ENCODE measurements at places on chromosomes 11 and 22. TPM values are rescaled to one million over a fixed set of nuclear protein-coding genes. Genes with fewer than 3 reads are reported as not detected.

- DNase-seq, result no peak
Measured at GRCh38 chr22:20089977-20090729, 10.1 kb downstream of the DGCR8 start.

MPPED2 gene
- total RNA-seq, result not detected

DNA sequence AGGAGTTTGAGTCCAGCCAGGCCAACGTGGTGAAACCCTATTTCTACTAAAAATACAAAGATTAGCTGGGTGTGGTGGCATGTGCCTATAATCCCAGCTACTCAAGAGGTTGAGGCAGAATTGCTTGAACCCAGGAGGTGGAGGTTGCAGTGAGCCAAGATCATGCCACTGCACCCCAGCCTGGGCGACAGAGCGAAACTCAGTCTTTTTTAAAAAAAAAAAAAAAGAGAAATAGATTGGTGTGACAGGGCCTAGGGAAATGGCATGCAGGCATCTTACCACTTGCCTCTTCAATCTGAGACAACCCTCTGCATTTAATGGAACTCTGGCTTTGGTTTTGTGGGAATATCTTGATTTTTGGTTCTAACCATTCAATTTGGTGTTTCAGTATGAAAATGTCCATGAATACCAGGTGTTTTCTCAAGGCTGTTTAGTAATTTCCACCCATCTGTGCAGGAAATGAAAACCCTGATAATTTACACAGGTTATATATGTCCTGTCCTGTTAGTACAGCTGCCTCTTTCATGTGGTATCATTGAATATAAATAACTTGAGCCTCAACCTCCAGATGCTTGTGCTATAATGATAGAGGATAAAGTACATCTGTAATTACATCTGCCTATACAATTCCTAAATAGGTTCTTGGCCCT is 8.4 kb downstream of the XBP1 start:
- no peak for DNase-seq

- DNase-seq, result no peak
Measured at GRCh38 chr11:69394869-69395246, 86.6 kb upstream of the LINC01488 start.

KCTD17 gene
- 29.0 TPM for total RNA-seq

DNA sequence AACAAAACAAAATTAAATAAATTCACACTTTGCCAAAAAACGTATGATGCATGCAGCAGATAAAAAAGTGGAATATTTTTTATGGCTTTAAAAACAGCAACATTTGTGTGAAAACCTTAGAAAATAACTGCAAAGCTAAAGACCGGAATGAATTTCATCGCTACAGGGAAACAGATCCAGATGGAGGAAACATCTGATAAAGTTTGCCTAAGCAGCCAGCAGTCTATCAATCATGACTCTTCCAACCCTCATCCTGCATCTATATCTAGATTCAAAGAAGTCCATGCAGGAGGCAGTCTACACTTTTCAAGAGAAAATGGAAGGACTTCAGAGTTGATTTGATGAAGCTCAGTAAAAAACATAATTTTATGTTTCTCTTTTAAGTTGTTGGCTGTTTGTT is 126.8 kb downstream of the SWAP70 start:
- DNase-seq, result no peak

RASD2 gene
- 0.10 TPM for total RNA-seq

- DNase-seq, result no peak
Measured at GRCh38 chr22:27393371-27393770, 408.2 kb downstream of the MN1 start.

- no peak for DNase-seq
Measured at GRCh38 chr11:34773826-34774225, 142.4 kb downstream of the APIP start.

GRCh38 chr11:20770414-20770946 is 101.1 kb downstream of the NELL1 start:
- DNase-seq, result no peak

DNA sequence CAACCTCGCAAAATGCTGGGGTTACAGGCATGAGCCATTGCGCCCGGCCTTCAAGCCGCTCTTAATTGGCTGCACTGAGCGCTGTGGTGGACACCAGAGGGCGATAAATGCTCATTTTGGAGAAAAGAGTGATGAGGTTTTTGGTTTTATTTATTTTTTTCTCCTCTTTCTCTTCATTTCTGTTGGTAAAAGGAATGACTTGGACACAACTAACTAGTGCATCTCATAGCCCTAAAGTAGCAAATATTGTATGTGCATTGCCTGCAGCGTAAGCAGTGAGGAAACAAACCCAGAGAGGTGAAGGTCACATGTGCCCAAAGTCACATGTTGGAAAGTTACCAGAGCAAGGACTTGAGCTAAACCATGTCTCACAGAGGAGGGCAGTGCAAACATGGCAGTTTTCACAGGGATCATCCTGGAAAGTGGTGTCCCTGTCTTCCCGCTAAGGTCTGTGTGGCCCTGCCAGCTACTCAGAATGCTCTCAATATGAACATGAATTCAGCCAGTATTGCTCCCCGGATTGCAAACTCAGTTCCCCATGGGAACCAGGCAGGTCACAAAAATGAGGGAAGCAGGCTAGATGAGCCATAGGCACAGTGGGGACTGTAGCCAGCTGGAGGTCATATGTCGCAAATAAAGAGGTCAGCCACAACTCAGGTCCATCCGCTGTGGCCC is 8.6 kb upstream of the CD82 start:
- DNase-seq, result peak; percentile 58

DNA sequence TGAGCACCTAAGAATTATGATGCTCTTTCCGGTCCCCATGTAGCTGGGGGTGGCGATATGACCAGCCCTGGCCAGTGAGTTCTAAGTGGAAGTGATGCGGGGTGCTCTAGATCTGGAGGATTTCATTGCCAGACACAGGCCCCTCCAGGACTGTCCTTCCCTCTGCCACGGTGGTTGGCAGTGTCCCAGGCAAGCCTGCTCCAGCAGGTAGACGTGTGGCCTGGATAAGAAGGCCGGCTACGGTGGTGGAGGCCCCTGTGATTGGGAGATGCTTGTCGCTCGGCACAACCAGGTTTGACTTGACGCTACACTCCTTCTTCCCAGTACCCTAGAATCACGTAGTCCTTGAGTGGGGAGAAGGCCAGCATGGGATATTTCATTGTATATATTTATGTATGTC is 9.1 kb upstream of the ARHGAP8 start:
- DNase-seq, result no peak

NPAS4 gene
- not detected for total RNA-seq

- DNase-seq, result no peak
Measured at GRCh38 chr22:45195616-45196015, 31.9 kb downstream of the NUP50 start.

GRCh38 chr11:95586155-95586554 is 203.4 kb downstream of the FAM76B start:
- no peak for DNase-seq

VPREB1 gene
- total RNA-seq, result not detected

FXYD2 gene
- 456 TPM for total RNA-seq

DNA sequence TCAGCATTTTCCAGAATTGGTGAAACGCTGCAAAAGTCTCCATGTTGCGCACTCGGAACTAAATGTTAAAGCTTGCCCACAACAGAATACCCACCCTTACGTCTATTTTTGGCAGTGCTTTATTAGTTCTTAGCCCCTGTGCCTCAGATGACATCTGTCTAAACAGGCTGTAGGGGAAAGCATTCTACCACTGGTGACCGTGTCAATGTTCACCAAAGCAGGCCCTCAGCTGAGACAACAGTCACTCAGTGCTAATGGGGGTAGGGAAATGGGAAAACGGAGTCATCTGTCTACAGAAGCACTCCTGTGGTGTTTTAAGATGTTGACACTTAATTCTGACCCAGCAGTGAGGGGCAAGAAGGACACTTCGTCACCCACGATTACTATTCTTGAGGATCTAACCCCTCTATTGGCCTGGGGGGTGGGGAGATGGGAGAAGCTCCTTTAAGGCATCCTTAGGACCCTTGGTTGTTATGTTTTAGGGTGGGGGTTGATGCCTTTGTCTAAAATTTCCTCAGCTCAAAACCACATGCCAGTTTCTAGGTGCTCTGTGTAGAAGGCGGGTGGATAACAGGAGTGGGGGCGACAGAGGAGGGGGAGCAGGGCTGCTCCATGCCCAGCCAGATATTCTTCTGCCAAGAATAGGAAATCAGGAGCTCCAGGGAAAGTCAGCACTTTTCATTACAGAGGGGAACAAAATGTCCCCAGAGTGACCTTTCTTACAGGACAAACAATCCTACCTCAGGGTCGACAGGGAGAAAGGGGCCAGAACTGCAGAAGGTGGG is 15.6 kb upstream of the MFRP start:
- no peak for DNase-seq

DNA sequence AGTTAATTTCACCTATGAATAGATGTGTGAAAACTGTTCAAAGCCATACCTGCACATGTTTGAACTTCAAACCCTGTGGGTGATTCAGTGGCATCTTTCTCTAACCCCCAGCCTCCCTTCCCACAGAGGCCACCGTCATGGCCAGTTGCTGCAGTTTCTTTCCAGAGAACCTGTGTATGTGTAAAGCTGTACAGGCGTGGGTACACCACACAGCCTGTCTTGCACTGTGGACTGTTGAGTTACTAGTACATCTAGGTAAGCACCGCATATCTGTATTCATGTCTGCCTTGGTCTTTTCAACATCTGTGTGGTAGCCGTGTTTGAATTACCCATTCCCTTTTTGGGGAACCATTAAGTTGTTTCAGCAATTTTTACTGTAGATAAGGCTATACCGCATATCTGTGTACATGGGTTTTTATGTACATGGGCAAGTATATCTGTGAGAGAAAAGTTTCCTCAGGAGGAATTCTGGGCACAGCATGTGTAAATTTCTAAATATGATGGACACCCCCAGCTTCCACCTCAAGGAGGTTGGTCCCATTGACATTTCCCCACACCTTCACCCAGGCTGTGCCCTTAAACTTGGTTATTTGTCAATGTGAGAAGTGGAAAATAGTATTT is 13.9 kb downstream of the NEAT1 start:
- peak; percentile 48 for DNase-seq

Measured in Caki2 (cell line).